Stimulated activated CD4-positive, alpha-beta T cell treated with anti-CD3 and anti-CD28 coated beads, Interleukin-1b, Interleukin-23, amount 100 ng/mL, for 1 hour (primary cell): ENCODE measurements at places on chromosomes 7 and 10.

GRCh38 chr7:37765872-37766525 lies 82.4 kb upstream of the NME8 start:
- DNase-seq, result no peak

- no peak for DNase-seq
These were observed 198.5 kb upstream of the NEBL start for GRCh38 chr10:21095494-21096055.

DNA sequence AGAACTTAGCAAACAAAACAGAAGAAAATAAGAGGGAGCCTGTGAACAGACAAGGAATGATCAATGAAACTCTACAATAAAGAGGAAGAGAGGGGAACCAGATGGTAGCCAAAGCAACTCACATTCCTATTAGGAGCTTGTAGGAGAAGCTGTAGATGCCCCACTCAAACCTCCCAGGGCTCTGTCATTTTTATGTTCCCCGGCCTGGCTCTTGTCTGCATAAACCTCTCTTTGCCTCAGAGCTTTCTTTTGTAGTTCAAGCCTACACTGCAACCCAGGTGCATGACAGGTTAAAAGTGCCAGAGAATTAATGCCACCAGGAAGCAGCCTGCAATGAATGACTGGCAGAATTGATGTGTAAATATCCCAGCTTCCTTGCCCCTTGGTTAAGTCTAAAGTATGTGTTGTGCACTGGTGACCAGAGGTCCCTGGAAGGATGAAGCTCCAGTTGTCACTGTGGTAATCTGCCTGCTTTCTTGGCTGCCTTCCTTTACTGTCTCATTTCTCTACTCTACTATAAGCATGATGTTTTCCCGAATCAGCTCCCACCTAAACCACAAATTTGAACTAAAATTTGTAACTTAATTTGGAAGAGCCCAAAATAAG lies 40.4 kb downstream of the HDAC9 start:
- no peak for DNase-seq

GRCh38 chr7:155512246-155512887 lies 34.0 kb downstream of the CNPY1 start:
- no peak for DNase-seq

GRCh38 chr7:36343548-36343947 lies 46.1 kb upstream of the ANLN start:
- no peak for DNase-seq
